Fibroblast of skin of right biceps (primary cell): ENCODE measurements at places on chromosomes 11 and 22.

DNA sequence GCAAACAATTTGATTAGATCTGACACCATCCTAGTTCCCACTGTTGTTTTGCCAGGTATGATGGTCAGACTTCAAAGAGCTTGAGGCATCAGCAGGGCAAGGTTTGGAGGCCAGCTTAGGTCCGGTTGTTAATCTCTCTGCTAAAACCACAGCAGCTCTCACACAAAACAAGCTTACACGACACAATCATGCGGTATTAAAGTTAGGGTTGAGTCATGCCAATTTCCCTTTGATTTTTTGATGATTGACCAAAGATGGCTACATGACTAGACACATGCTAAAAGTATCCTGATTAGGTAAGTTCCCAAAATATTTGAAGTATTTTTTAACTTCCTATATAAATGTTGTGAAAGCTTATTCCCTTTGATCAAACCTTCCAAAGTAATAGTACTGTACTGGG, 145.9 kb downstream of the ELP4 start:
- peak; percentile 89 for DNase-seq

DNA sequence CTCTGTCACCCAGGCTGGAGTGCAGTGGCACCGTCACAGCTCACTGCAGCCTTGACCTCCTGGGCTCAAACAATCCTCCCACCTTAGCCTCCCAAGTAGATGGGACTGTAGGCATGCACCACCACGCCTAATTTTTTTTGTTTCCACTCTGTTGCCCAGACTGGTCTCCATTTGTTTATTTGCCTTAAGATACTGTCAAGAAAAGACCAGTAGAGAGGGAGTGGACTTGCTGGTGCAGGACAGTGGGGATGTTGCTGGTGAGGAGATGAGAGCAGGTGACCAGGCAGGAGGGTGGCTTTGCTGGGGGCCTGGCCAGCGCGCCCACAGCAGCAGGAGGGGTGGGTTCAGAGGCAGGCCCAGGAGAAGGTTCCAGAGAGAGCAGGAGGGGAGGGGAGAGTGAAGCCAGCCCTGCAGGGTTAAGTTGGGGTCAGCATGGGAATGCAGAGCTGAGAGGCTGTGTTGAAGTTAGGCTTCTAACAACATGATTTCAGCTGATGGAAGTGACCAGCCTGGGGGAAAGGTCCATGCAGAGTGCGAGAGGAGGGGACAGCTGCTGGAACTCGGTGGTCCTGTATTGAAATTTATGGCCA, 35.8 kb downstream of the NADSYN1 start:
- no peak for DNase-seq

DNA sequence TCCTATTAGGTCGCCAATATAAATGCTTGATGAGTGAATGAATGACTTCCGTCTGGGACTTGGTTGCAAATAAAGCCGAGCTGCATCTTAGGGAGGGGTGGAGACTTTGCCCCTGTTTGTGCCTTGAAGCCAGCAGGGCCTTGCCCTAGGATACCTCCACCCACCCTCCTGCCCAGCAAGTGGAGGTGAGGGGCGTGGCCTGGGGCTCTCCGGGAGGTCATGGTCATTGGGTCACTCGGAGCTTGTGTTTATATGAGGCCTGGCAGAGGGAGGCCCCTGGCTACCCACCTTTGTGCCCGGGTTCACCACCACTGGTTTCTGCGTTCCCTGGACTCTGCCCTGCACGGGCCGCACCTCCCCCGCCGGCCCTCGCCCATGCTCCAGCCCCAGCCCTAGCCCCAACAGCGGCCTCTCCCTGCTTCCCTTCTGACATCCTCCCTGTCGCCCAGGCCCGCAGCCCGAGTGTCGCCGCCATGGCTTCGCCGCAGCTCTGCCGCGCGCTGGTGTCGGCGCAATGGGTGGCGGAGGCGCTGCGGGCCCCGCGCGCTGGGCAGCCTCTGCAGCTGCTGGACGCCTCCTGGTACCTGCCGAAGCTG, 4.3 kb downstream of the MPST start:
- no peak for DNase-seq

- no peak for DNase-seq
Observed at GRCh38 chr22:24935771-24936483, 10.6 kb downstream of the LHFPL7 start.

GRCh38 chr11:31397239-31397834, 27.7 kb downstream of the DNAJC24 start:
- peak; percentile 15 for DNase-seq

GRCh38 chr11:36131721-36132397, 157.4 kb downstream of the COMMD9 start:
- peak; percentile 47 for DNase-seq

DNA sequence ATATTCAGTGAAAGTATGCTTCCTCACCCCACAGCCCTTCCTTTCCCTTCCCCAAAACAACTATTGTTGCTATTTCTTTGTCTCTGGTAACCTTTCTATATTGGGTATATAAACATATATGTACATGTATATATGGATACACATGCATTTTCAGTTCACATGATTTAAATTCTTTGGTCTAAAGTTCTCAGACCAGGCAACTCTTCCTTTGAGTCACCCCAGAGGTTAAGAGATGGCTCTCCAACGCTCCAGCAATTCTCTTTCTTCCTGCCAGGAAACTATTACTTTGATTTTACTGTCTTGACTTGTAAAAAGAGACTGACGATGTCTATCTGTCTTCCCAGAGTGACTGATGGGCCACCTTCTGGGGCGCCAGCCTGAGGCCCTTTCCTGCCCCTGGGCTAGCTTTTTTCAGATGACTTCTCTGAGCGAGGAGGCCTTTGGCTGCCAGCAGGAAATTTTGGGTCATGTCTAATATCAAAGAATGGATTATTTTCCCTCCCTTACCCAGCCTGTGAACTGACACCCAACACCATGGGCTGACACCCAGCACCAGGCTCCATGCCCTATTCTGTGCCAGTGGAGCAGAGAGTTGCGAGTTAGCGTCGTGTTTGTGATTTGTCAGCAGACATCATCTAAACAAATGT, 14.4 kb upstream of the ST3GAL4 start:
- DNase-seq = no peak

- no peak for DNase-seq
Observed at GRCh38 chr11:78194490-78194889, 5.8 kb downstream of the USP35 start.

GRCh38 chr22:35219012-35219411, 38.3 kb upstream of the HMGXB4 start:
- peak; percentile 76 for DNase-seq

GRCh38 chr11:16811136-16812020, 72.9 kb downstream of the C11orf58 start:
- no peak for DNase-seq

- no peak for DNase-seq
Observed at GRCh38 chr11:70060611-70061293, 17.4 kb upstream of the ANO1 start.

GRCh38 chr11:78429209-78429608, 11.6 kb upstream of the GAB2 start:
- no peak for DNase-seq

- no peak for DNase-seq
Observed at GRCh38 chr11:114171257-114172054, 111.9 kb downstream of the ZBTB16 start.

- DNase-seq = no peak
Observed at GRCh38 chr22:42717197-42717928, 3.3 kb downstream of the A4GALT start.

- no peak for DNase-seq
Observed at GRCh38 chr11:58958500-58958899, 19.2 kb downstream of the GLYATL1 start.

- peak; percentile 94 for DNase-seq
Observed at GRCh38 chr11:62689421-62690183, at the start of gene LRRN4CL. TSS of gene LRRN4CL (minus strand) at chr11:62689530. CDS start at chr11:62688508, 1,022 bp downstream.

DNA sequence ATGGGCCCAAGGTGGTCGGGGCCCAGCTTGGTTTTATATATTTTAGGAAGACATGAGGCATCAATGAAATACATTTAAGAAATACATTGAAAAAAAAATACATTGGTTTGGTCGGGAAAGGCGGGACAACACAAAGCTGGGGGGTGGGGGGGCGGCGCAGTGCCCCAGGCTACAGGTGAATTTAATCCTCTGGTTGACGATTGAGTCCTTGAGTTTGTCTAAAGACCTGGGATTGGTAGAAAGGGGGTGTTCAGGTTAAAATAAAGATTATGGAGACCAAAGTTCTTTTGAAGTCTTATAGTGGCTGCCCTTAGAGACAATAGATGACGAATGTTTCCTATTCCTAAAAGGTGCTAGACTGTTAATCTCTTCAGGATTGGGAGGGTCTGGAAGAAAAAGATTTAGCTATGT, 3.1 kb downstream of the IFITM1 start:
- no peak for DNase-seq

GRCh38 chr11:2683806-2684205, 16.0 kb downstream of the KCNQ1OT1 start:
- no peak for DNase-seq

DNA sequence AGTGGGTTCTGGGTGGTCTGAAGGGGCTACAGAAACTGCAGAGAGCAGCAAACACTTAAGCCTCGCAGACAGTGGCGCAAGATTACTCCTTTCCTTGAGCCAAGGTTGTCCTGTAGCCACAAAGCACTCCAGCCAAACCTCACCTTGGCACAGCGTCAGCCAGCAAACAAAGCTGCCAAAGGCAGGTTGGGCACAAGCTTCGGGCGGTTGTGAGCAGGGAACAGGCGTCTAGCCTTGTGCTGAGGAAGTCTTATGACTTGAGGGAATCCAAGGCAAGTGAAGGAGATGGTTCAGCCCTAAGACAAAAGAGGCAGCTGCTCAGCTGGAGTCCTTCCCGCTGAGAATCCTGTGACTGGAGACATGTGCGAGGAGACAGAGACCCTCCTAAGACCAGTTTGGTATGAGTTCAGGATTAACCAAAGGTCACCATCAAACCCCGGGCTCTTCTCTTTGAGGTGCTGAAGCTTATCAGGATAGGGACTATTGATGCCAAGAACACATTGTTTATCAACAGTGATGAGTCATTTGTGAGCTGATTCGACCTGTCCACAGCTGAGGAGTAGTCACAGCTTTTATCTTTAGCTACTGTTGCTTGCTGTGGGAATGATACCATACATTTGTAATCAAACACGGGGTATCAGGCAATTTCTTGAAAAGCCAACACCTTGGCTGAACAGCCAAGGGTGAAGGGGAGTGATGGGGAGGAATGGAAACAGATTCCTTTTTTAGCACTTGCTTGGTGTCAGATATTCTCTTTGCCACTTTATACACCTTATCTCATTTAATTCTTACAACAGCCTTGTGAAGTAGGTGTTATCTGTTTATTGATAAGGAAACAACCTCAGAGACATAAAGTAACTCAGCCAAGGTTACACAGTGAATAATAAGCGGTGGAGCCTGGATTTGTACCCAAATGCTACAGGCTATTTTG, 4.6 kb downstream of the ADM start:
- DNase-seq = peak; percentile 69

GRCh38 chr22:23772649-23773473, at the start of gene MMP11:
TSS of gene MMP11 (plus strand) at chr22:23772849. CDS start at chr22:23772871, 22 bp downstream.
- DNase-seq = peak; percentile 51

DNA sequence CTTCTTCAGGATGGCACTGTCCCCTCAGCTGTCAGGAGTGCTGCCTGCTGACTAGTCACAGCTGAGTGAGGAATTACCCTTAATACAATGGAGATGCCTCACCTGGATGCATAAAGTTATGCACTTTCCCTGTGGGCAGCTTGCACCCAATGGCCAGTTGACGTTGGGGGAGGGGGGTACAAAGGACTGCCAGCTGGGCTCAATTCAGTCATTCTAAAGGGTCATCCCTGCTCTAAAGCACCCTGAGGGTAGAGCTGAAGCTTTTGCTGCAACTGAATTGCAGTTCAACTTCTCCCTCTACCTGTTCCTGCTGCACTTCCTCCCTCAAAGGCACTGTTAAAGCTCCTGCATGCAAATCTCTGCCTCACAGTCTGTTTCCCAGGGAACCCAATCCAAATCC, 147.8 kb upstream of the SESN3 start:
- DNase-seq = no peak

GRCh38 chr11:81772166-81772565, 961.5 kb downstream of the FAM181B start:
- DNase-seq = peak; percentile 59

DNA sequence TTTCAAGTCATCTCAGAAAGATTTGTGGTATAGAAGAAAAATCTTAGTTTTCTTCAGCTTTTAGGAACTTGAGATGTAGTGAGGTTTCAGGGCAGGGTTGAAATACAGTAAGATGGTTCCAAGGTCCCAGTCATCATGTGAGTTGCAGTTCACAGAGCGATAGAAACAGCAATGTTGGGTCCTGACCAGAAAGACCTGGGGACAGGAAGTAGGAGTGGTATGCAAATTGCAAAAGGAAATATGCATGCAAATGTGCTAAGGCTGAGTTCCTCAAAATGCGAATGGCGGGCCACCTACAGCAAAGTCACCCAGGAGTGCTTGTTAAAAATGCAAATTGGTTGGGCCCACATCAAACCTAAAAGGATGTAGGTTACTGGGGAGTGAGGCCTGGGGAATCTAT, 1032.7 kb upstream of the TENM4 start:
- no peak for DNase-seq
